Activated naive CD8-positive, alpha-beta T cell treated with anti-CD3 and anti-CD28 coated beads for 36 hours (primary cell): ENCODE measurements at places on chromosomes 1 and 21. TPM values are rescaled to one million over a fixed set of nuclear protein-coding genes. Genes with fewer than 3 reads are reported as not detected.

GRCh38 chr1:180229483-180230415, at the start of gene LHX4:
TSS of gene LHX4 (plus strand) at chr1:180230264. CDS start at chr1:180230530, 266 bp downstream.
- H3K36me3 ChIP-seq, result no peaks in the 10 kb centered on the region
- H3K27me3 ChIP-seq, result peaks cover 89% of the 10 kb centered on the region
- H3K4me1 ChIP-seq, result peaks cover 22% of the 10 kb centered on the region
- H3K27ac ChIP-seq, result no peak within 1 kb of the TSS
- H3K4me3 ChIP-seq, result peak within 1 kb of the TSS; percentile 69

DNA sequence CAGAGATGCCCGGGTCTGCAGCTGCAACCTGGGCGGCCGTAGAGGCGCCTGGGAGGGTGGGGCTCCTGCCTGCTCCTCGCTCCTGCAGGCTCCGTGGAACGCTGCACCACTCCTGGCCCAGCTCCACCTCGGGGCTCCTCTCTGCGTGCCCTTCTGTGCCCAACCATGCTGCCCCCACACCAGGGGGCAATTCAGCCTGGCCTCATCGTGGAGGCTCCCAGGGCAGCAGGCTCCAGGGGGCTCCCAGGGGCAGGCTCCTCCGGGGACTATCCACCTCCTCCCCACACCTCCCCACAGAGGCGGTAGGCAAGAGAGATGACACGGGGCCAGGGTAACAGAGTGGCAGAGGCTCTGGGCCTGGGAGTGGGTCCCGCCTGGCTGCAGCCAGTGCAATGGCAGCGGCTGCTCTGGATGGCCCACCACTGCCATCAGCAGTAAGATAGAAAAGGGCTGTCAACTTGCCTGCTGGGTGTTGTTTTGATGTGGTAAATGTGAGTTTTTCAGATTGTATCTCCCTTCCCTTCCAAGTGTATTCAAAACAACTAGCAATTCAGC, 22.4 kb upstream of the LRRC8C start:
- peaks cover 23% of the 10 kb centered on the region for H3K36me3 ChIP-seq
- H3K4me3 ChIP-seq, result peak overlapping the region; percentile 12
- DNase-seq, result peak; percentile 56
- no peaks in the 10 kb centered on the region for H3K27me3 ChIP-seq
- H3K4me1 ChIP-seq, result peaks cover 81% of the 10 kb centered on the region

DNA sequence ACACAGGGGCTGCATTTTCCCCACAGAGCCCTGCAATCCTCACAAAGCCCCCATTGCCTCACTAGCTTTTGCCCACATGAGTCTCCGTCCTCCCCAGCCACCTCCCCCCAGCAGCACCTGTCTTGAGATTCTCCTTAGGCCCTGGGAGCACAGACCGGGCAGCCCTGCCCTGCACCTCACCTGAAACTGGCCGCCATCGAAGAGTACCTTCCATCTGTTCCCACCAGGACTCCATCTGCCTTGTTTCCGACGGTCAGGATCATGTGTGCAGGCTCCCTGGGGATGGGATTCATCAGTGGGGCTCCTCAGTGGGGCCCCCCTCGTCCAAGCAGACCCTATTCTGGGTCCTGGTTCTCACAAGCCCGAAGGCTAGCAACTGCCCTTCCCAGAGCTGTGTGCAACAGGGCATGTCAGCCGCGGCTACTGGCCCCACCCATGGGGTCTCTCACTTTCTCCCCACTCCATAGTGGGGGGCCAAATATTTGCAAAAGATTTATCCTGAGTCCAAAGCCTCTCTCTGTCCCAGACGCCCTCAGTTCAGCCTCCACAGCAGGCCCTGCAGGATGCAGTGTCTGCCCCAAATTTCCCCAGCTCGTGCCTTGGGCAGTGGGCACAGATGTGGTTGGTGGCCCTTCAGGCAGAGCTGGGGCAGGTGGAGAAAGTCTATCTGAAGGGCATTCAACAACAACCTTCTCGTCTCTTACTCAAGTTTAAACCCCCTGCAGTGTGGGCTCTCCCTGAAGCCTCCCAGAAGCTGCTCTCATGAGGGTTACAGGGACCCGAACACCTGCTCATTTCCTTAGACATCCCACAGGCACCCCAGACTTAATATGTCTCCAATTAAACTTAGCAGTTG, 4.8 kb downstream of the PDZK1IP1 start:
- DNase-seq, result no peak
- H3K27me3 ChIP-seq, result peaks cover 28% of the 10 kb centered on the region
- no peak overlapping the region for H3K27ac ChIP-seq
- no peaks in the 10 kb centered on the region for H3K36me3 ChIP-seq
- no peaks in the 10 kb centered on the region for H3K4me1 ChIP-seq
- no peak overlapping the region for H3K4me3 ChIP-seq

DNA sequence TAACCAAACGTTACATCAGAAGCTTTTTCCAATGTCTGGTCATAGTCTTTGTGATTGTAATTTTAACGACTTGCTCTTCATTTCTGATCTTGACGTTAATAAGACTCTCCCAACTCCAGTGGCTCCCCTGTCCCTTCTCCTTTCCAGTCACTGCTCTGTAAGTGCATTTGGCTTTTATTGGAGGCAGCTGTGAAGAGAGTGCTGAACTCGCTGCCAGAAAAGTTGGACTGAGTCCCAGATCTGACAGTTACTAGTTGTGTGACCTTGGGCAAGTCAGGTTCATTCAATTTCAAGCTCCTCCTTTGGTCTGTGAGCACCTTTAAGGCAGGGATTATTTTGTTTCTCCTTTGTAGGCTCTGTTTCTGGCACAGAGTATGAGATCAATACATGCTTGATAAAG, 109.6 kb upstream of the TSPAN2 start:
- H3K4me3 ChIP-seq, result no peak overlapping the region
- no peaks in the 10 kb centered on the region for H3K36me3 ChIP-seq
- no peak for DNase-seq
- H3K27me3 ChIP-seq, result peaks cover 34% of the 10 kb centered on the region
- no peaks in the 10 kb centered on the region for H3K4me1 ChIP-seq

DNA sequence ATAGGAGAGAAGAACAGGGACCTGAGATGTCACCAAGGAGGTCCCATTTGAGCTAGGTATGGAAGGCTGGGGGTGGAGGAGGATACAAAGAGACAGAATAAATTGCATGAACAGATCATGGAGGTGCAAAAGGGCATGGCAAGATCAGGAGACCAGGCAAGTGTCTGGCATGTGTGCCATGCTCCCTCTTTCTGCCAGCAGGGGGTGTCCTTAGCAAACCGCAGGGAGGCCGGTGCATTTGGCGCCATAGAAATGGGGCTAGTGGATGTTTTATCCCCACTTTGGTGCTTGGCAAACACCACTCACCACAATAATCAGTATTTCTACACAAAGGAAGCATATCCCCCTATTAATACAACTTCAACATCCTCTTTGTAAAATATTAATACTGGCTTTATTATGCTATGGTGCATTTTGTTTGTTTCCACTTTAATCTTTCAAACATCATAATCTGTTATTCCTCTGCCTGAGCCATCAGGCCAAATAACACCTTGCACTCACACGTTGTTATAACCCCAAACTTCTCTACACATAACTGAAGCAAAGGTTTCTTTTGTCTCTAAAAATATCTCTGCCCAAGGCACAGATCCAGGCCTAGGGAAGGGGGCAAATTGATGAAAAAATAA, 25.9 kb downstream of the S100A6 start:
- no peaks in the 10 kb centered on the region for H3K27me3 ChIP-seq
- no peaks in the 10 kb centered on the region for H3K36me3 ChIP-seq
- DNase-seq, result peak; percentile 70

- no peaks in the 10 kb centered on the region for H3K4me1 ChIP-seq
- no peak for DNase-seq
- H3K4me3 ChIP-seq, result no peak overlapping the region
- H3K36me3 ChIP-seq, result no peaks in the 10 kb centered on the region
- H3K27me3 ChIP-seq, result peaks cover 8% of the 10 kb centered on the region
Observed at GRCh38 chr1:7319196-7319595, 451.9 kb upstream of the VAMP3 start.

DNA sequence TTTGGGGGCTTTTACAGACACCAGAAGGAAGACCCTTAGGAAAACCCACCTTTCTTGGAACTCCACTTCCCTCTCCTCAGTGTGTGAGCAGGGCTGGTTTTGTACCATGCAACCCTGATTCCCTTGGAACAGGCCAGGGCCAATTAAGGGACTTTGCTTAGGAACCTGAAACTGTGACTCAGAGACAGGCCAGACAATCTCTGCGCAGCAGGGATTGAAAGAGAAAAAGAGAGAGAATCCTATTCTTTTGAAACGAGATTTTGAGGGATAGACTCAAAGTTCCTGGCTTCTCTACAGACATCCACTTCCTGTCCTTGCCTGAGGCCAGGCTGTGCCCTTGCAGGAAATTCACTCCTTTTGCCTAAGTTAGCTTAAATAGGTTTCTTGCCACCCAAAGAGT, 23.1 kb upstream of the C1orf198 start:
- no peaks in the 10 kb centered on the region for H3K4me1 ChIP-seq
- H3K27ac ChIP-seq, result no peak overlapping the region
- no peak for DNase-seq
- H3K27me3 ChIP-seq, result no peaks in the 10 kb centered on the region

DNA sequence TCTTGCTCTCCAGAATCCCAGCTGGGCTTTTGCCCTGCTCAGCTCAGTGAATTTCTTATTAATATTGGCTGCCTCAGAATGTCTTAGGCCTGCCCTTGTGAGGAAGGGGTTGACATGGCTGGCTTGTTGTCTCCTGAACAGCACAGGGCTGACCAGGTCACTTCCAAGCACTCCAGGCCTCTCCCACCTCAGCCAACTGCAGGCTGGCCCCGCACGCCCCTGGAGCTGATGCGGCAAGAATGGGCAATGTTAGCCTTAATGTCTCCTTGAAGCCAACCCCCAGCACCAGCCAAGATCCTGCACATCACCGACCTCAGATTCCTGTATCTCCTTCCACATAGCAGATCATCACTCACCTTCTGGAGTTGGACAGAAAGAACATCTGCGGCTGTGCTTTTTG, 598.6 kb downstream of the AJAP1 start:
- H3K4me3 ChIP-seq, result no peak overlapping the region
- no peaks in the 10 kb centered on the region for H3K27me3 ChIP-seq
- no peak overlapping the region for H3K27ac ChIP-seq
- DNase-seq, result no peak
- H3K4me1 ChIP-seq, result no peaks in the 10 kb centered on the region

DNA sequence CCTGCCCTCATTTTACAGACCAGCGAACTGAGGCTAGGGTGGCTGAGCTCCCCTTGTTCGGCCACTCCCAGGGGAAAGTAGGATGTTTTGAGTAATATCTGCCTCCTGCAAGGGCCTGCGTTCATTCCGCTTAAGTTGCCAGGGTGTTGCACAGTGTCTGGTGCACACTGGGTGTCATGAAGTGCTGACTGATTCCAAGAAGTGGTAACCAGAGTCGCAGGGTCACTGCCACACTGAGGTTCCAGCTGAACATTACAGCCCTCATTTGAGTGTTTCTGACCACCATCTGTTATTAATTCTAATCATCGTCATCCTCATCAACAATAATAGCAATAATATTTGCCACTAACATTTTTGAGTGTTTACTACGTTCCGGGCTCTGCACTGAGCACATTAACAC, 250.6 kb downstream of the KAZN start:
- H3K36me3 ChIP-seq, result no peaks in the 10 kb centered on the region
- no peak overlapping the region for H3K4me3 ChIP-seq
- peaks cover 7% of the 10 kb centered on the region for H3K27me3 ChIP-seq
- no peak overlapping the region for H3K27ac ChIP-seq

DNA sequence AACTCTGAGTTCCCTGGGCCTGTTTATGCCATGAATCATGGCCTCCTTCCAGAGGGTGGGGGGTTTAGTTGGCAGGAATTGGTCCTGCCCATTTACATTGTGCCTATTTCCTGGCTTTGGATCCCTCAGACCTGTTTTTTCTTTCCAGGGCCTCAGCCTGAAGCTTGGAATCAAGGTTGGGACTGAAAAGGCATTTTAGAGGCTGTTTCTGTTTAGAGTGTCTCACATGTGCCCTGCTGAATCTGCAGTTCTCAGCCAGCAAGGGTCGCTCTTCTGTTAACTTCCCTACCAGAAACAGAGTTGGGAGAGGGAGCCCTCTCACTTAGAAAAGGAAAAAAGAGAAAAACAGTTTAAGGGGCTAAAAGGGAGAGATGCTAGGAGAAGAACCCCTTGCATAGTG, 191.1 kb downstream of the PTPRC start:
- H3K27ac ChIP-seq, result no peak overlapping the region
- no peak overlapping the region for H3K4me3 ChIP-seq
- no peaks in the 10 kb centered on the region for H3K27me3 ChIP-seq
- DNase-seq, result no peak
- H3K36me3 ChIP-seq, result no peaks in the 10 kb centered on the region

DNA sequence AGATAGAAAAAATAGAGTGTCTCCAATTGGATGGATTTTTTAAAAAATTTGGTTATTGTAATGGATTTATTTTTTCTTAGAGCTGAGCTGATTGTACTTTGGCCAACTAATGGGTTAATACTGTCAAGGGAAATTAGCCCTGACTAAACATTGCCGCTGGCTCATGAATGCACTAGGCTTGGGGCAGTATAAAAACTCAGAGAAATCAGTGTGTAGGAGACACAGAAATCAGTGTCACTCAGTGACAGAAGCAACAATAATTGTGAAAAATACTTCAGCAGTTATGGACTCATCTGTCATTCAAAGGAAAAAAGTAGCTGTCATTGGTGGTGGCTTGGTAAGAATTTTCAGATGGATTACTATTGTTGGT, at the start of gene KMO:
Gene KMO (plus strand): TSS at position 217 of the 370 bp plus-strand sequence. CDS start 67 bp downstream, at position 284.
- DNase-seq, result no peak

- DNase-seq, result no peak
- no peaks in the 10 kb centered on the region for H3K27me3 ChIP-seq
- no peaks in the 10 kb centered on the region for H3K4me1 ChIP-seq
- H3K4me3 ChIP-seq, result no peak overlapping the region
- H3K27ac ChIP-seq, result no peak overlapping the region
Observed at GRCh38 chr1:191065346-191065745, 587.7 kb upstream of the BRINP3 start.

DNA sequence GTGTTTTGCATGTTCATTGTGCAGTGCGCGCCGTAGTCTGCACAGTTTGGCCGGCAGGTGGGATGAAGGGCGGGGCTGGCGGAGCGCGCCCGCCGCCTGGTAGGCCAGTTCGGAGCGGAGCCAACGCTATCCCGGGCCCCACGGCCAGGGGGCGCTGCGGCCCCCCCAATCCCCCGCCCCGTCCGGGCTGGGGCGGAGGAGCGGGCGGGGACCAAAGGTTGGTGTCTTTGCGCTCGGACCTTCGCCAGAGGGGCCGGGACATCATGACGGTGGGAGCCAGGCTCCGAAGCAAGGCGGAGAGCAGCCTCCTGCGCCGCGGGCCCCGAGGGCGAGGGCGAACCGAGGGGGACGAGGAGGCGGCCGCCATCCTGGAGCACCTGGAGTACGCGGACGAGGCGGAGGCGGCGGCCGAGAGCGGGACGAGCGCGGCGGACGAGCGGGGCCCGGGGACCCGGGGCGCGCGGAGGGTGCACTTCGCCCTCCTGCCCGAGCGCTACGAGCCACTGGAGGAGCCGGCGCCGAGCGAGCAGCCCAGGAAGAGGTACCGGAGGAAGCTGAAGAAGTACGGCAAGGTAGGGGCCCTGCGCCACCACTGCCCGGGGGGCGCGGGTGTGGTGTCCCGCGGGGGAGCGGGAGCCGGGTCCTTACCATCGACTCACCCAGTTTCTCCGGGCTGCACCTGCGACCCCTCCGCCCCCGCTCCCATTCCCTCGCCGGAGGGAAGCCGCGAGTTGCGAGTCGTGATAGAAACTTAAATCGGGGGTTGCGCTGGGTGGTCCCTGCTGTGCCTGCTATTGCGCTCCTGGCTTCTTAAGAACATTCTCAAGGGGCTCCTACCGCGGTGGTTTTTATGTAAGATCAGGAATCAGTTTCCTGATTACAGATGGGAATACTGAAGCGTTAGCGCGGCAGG, at the start of gene C1orf115:
Gene C1orf115 (plus strand): TSS at position 224 of the 913 bp plus-strand sequence. CDS start 40 bp downstream, at position 264.
- H3K27me3 ChIP-seq, result peaks cover 26% of the 10 kb centered on the region
- peak within 1 kb of the TSS; percentile 78 for H3K4me3 ChIP-seq
- H3K27ac ChIP-seq, result no peak within 1 kb of the TSS
- no peaks in the 10 kb centered on the region for H3K36me3 ChIP-seq
- H3K4me1 ChIP-seq, result peaks cover 4% of the 10 kb centered on the region
- DNase-seq, result peak; percentile 78

Gene NPL
- 4.7 TPM for total RNA-seq

Gene MPL
- total RNA-seq, result not detected

Gene INTS3
- total RNA-seq, result 48.0 TPM

Gene ZMYM1
- 6.1 TPM for total RNA-seq

Gene C1orf116
- total RNA-seq, result not detected
